ENCODE measurements at places on chromosomes 6 and 20. TPM values are rescaled to one million over a fixed set of nuclear protein-coding genes. Genes with fewer than 3 reads are reported as not detected.

The DUSP15 gene
- 10.4 TPM for total RNA-seq

DNA sequence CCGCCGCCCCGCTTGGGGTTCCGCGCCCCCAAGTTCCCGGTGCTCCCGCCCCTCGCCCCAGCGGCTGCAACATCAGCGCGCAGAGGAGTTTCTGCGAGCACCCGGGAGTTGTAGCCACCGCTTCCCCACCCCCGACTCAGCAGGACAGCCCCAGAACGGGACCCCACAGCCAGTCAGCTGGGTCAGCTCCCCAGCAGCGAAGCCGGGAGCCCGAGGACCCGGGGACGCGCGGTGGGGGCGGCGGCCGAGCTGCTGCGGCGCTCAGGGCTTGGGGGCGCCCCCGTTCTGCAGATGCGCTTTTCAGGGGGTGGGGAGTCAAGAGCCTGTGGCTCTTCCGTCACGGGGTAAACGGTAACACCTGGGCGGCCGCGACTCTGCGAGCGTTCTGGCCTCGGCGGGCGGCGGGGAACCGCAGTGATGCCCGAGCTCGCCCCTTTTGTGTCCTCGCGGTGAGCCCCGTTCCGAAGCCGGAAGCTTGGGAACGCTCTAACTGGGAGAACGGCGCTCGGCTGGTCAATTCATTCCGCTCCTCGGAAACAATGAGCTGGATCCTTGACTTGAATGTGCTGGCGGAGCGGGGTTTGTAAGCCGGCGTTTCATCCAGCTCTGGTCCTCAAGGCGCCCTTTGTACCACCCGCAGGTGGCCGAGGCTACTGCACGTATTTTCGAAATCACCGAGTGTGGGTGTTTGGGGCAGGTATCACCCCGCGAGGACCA lies 774 bp downstream of the PLEKHG1 start:
- peaks cover 51% of the 10 kb centered on the region for H3K4me1 ChIP-seq
- peak overlapping the region; percentile 97 for H3K4me3 ChIP-seq
- no peaks in the 10 kb centered on the region for H3K36me3 ChIP-seq
- H3K27ac ChIP-seq = peak overlapping the region; percentile 98
- peak; percentile 43 for DNase-seq
- peaks cover 13% of the 10 kb centered on the region for H3K27me3 ChIP-seq

- no peak overlapping the region for H3K4me3 ChIP-seq
- peaks cover 16% of the 10 kb centered on the region for H3K36me3 ChIP-seq
- no peaks in the 10 kb centered on the region for H3K27me3 ChIP-seq
- DNase-seq = no peak
- H3K4me1 ChIP-seq = no peaks in the 10 kb centered on the region
Observed at GRCh38 chr6:346386-347030, 45.0 kb upstream of the IRF4 start.

The CLIC5 gene
- 1.8 TPM for total RNA-seq

GRCh38 chr6:87899499-87900147 lies 148.0 kb upstream of the SPACA1 start:
- H3K4me1 ChIP-seq = peaks cover 27% of the 10 kb centered on the region
- no peak overlapping the region for H3K4me3 ChIP-seq
- no peak overlapping the region for H3K27ac ChIP-seq
- no peak for DNase-seq

GRCh38 chr20:9122571-9122970 lies 53.7 kb downstream of the PLCB4 start:
- no peaks in the 10 kb centered on the region for H3K27me3 ChIP-seq
